ENCODE measurements at places on chromosomes 7 and 10.

DNA sequence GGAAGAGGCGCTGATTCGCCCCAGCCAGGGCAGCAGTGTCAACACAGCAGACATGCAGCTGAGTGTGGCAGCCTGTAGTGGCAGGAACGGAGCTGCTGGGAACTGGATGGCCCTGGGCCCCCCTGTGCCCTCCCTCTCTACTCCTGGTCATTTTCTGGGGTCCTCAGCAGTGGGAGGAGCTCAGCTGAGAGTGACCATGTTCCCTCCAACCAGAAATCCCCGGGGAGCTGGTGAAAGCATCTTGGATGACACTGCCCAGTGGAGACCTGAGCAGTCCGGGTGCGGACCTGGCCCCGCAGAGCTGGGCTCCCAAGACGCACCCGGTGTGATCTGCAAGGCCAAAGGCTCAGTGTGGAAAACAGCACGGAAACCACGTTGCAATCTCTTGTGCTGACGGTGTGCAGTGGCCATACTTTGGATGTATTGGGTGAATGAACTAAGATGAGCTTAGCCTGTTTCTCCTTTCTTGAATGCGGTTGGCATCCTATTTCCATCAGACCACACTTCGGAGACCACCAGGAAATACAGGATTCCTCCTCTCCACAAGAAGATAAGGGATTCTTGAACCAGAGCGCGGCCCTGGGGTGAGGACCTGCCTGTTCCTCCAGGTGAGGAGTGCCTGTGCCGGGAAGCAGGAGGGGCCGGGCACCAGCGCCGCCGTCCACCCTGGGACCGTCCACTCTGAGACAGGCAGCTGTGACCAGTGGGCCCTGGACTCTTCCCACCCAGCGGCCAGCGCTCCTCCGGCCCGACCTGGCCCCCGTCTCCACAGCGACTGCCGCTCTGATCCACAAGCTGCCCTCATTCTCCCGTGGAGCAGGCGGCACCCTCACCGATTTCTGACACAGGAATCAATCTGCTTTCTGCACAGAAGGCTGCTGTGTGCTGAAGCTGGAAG, 93.5 kb upstream of the DIP2C start:
- DNase-seq, result no peak

- DNase-seq, result no peak
These were observed 85.2 kb downstream of the RTKN2 start for GRCh38 chr10:62183442-62183841.

- no peak for DNase-seq
These were observed 318.1 kb downstream of the KCNMA1 start for GRCh38 chr10:77319557-77319956.

DNA sequence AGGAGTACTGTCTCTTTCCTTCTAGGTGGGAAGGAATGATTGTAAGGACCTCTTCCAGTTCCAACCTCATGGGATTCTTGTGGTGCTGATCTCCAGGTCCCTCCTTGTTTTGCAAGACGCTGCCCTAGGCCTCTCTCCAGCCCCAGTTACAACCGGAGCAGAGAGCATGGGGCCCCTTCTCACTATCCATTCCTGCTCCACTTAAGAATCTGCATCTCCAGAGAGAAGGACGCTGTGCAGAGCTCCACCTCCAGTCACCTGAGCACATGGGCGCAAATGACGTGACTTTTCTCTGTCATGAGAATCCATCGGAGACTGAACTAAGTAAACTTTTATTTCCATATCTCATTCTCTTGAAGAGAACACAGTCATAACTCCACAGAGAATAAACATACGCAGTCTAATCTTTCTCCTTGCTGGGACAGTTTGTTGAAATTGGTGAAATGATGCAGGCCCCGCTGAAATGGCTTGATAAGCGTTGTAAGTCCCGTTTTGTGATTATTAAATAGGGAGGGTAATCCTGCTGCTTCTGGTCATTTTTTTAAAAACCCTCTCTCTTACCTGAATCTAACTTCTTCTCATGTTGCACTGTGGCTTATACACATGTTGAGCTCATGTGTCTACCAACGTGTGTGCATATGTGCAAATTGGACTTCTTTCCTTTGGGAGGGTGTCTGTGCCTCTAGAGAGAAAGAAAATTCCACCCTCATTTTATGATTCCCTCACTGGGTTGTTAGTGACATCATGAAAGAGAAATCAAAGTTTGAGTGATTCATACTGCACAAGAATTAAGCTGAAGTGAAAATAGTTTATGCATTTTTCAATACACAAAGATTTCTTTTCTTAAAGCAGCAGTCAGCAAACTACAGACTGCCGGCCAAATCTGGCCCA, 133.2 kb upstream of the TBX20 start:
- no peak for DNase-seq

DNA sequence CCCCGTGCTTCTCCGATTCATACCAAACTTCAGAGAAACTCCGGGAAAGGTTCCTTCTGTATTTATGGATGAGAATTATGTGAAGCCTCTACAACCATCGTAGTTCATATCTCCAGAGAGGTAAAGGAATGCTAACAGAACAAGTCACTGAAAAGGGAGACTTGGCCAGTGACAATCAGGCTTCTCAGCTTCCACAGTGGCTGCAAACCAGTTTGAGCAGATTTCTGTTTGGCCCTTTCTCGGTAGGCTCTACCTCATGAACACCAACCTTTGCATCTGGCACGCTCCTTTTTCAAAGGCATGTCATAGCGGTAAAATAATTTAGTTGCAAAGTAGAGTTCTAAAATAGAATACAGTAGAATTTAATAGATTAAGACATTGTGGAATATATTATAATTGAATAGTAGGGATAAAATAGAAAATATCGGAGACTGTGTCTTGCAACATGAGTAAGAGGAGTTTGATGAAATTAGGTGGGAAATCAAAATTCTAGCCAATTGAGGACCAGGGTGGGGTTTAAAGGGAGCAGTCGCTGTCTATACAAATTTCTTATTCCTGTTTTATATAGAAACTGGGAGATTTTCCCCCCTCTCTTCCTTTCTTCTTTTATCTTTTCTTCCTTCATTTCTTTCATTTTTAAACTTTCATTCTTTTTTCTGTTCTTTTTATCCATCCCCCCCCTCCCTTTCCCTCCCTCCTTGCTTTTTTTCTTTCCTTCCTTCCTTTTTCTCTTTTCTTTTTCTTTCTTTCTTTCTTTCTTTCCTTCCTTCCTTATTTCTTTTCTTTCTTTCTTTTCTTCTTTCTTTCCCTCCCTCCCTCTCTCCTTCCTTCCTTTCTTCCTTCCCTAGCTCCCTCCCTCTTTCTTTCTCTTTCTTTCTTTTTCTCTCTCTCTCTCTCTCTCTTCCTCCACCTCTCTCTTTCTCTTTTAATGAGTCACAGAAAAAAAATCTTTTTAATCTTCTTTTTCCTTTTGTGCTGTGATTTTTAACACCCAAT, 161.5 kb upstream of the KLF6 start:
- DNase-seq, result no peak

GRCh38 chr10:112961609-112962008, 11.6 kb downstream of the TCF7L2 start:
- no peak for DNase-seq

DNA sequence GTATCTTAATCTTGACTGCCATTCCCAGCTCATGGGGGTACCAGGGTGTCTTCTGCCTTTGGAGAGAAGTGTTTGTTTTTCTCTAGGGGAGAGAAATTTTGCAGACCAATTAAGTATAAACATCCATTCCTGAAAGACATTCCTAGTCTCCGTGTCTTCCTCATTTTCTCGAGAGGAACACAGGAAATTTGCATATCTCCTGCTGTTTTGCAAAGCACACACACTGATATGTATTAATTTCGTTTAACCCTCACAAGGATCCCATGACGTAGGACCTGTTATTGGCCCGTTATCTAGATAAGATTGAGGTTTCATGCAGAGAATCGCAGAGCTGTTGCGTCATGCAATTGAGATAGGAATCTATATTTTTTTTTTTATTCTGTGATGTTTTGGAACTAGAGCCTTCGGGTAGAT, 944 bp downstream of the RHBDD2 start:
- no peak for DNase-seq

DNA sequence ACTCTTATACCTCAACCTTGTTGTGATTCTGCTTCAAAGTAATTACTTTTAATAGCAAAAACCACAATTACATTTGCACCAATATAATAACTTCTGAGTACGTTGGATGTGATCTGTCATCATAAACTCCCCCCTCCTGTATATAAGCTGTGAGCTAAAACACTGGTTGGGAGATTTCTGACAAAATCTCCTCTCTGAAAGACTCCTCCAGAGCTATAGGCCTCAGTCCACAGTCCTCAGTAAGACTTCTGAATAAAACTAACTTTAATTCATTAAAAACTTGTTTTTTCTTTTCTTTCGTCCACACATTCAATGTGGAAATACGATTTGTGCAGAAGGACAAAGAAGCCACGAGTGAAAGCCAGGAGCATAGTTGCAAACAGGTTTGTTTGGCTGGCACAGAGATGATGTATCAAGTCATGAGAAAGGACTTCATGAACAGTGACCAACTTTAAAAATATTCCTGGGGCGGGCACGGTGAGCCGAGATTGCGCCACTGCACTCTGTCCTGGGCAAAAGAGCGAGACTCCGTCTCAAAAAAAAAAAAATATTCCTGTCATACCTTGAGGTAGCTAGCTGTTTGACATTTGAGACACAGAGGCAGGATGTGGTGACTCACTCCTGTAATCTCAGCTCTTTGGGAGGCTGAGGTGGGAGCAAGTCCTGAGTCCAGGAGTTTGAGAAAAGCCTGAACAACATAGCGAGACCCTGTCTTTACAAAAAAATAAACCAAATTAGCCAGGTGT, 91.1 kb upstream of the ARHGAP21 start:
- no peak for DNase-seq

DNA sequence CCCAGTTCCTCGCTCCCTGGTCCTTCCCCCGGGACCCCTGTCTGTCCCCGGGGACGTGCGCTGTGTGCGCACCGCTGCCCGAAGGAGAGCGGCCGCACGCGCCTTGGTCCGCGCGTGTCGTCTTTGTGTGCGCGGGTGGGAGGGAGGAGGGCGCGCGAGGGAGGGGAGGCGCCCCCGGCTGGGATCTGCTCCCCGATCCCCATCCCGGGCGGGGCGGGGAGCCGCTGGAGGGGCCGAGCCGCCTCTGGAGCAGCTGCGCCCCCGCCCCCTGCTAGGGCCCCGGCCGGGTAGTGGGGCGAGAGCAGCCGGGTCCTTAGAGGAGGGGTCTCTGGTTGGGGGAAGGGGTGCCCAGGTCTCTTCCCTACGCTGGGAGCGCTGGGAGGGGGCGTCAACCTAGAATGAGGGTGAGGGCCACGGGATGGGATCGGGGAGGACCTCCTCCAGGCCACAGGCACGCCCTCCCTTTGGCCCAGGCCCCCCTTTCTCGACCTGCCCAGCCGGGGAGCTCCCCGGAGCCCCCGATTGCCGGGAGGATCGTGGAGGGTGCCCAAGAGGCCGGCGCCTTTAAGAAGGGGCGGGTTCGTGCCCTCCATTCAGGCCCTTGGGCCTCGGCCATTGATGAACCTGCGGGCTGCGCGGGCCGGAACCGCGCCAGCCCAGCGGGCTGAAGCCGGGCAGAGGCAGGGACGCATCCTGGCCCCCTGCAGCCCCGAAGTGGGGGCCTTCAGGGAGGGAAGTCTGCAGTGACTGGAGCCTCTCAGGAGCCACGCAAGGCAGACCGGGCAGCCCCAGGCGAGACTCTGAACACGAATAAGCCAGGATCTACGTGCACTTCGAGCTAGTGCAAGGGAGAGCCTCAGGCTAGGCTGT, 678 bp downstream of the SH2B2 start:
- no peak for DNase-seq

GRCh38 chr10:29386342-29386999, 97.6 kb downstream of the LYZL1 start:
- no peak for DNase-seq

- no peak for DNase-seq
These were observed 9.4 kb downstream of the WBP1L start for GRCh38 chr10:102752934-102753664.

DNA sequence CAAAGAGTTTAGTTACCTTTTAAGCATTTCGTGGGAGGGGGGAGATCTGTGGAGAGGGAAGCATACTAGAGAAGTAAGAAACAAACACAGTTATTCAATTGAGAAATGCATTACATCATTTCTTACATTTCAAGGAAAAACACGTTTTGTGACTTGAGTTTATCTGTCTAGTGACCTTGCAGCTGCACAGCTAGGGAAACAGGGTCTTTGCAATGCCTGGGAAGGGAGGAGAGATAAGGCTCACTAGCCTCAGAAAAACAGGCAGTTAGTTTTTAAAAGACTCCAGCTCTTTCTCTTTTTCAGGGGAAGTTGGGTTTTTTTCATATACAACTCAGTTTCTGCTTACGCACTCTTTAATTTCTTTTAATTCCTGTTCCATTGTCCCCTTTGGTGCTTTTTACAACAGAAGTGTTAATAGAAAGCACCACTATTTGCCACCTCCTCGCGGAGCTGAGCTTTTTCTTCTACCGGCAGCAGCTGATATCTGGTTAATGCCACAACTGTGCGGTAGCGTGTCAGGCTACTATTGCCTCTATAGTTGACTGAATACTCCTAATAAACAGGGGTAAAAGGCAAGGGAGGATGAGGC, 5.6 kb downstream of the CYP3A43 start:
- DNase-seq, result no peak

DNA sequence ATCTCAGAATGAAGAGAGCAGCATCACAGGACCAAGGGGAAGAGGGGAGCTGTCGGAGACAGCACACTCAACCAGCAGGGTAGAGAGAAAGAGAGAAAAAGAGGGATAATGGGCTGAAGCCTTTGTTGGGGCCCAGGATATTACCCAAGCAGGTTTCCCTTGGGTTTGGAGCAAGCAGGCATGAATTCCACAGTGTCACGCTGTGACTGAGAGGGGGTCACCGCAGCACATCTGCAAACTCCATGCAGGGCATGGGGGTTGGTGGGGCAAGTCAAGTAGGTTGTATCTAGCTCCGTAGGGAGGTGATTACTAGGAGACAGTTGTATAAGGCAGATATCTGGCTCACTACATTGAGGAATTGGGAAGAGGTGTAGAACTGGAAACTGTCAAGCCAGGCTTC, 42.2 kb upstream of the SEMA3E start:
- DNase-seq, result no peak

GRCh38 chr7:147509035-147509501, 1081.5 kb upstream of the C7orf33 start:
- no peak for DNase-seq

DNA sequence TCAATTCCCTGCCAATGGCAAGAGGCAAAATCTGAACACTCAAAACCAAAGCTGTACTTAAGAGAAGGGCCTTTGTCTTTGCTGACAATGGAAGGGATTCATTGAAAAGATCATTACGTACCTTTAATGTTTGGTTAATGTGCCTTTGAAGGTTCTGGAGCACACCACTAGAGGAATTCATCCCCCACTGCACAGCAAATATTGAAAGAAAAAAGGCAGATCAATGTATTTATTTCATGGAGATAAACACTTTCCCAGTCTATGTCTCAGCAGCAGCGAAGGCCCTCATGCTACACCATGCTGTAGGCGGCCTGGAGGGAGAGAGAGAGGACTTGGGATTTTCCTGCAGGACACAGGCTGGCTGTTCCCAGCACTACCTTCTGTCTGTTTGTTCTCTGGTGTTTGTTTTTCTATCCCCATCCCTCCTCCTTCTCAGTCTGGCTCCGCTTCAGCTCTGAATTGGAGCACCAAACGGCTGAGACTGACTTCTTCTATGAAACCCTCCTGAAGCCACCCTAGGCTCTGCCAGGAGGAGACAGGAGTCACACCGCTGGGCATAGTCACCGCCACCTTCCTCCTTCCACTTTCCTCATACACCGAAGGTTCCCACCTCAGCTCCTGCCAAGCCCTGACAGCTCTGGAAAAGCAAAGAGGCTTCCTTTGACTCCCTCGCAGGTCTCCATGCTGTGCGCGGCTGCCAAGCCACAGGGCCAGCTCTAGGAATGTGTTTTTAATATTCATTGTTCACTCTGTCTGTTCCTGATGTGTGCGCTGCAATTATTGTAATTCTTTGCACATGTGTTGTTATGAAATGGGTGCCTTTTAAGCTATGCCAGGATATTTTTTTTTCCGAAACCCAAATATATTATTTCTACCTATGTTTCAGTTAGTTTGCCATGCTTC, 301.5 kb downstream of the FZD1 start:
- no peak for DNase-seq

- no peak for DNase-seq
These were observed 12.3 kb downstream of the DDC start for GRCh38 chr7:50552921-50553320.

Measured in cardiac septum (tissue), 1 donor.